ENCODE measurements at places on chromosomes 1 and 21.

DNA sequence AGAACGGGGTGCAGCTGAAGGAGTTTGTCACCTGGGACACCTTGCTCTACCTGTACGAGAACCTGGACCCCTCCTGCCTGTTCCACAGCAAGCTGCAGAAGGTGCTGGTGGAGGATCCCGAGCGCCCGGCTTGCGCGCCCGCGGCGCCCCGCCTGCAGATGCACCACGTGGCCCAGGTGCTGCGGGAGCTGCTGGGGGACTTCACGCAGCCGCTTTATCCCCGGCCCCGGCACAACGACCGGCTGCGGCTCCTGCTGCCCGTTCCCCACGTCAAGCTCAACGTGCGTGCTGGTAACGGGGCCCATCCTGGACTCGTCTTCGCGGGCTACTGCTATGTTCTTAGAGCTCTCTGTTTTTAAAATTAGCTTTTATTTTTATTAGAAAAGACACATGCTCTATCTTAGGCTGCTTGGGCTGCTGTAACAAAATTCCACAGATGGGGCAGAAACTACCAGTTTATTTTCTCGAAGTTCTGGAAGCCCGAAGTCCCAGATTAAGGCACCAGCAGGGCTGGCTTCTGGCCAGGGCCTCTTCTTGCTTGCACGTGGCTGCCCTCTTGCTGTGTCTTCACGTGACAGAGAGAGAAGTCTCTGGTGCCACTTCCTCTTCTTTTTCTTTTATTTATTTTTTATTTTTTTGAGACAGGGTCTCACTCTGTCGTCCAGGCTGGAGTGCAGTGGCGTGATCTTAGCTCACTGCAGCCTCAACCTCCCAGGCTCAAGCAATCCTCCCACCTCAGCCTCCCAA lies 38.1 kb downstream of the TRPM2 start:
- DNase-seq: no peak

- no peak for DNase-seq
Observed at GRCh38 chr1:170657275-170657853, 6.6 kb upstream of the PRRX1 start.

GRCh38 chr1:56074007-56074651 lies 505.2 kb downstream of the PLPP3 start:
- no peak for DNase-seq

GRCh38 chr1:241396747-241397681 lies 40.0 kb upstream of the RGS7 start:
- no peak for DNase-seq

DNA sequence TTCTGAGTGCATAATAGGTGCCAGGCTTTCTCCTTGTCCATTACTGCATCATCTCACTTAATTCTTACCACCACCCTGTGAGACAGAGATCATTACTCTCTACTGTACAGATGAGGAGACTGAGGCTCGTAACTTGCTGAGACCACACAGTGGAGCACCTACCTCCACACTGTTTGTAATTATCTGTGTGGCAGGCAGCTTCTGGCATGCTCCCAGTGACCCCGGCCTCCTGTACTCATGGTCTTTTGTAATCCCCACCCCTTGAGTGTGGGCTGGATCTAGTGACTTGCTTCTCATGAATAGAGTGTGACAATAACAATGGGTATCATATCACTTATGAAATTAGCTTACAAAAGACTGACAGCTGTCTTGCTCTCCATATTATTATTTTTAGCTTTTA lies 407.3 kb downstream of the MATN1 start:
- no peak for DNase-seq

- DNase-seq: no peak
Observed at GRCh38 chr1:110504226-110504625, 14.7 kb downstream of the KCNA10 start.

DNA sequence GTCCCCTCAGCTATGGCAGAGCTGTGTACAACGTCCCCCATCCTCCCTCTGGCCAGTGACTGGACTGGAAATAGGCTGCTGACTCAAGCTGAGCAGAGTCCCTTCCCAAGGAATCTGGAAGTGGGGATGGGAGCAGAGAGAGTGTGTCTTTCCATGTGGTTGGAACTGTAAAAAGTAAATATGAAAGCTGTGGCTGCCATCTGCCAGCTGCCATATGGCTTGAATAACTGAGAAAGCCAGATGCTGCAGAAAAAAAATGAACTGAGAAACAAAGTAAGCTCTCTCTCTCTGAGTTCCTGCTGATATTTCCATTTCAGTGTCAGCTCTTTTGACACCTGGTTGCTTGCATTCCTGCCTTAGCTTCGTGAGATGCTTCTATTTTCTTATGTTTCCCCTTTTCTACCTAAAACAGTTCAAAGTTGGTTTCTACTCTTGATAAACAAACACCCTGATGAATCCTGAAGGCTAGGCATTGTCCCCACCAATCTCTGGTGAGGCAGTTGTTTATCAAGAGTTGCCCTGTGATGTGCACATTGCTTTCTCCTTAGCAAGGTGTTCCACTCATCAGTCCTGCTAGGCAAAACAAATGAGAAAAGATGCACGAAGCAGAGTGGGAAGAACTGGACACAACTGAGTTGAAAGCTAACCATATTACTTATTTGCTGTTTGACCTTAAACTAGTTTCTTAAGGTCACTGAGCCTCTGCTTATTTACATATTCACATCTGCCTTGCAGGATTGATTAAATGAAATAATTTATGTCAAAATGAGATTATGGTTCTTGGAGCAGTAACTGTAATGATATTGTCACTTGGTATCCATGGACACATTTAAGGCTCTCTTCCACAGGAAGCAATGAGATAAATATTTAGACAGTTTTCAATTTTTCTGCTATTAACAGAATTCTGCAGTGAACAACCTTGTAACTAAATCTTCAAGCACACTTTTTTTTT lies 16.6 kb upstream of the DR1 start:
- DNase-seq: no peak

DNA sequence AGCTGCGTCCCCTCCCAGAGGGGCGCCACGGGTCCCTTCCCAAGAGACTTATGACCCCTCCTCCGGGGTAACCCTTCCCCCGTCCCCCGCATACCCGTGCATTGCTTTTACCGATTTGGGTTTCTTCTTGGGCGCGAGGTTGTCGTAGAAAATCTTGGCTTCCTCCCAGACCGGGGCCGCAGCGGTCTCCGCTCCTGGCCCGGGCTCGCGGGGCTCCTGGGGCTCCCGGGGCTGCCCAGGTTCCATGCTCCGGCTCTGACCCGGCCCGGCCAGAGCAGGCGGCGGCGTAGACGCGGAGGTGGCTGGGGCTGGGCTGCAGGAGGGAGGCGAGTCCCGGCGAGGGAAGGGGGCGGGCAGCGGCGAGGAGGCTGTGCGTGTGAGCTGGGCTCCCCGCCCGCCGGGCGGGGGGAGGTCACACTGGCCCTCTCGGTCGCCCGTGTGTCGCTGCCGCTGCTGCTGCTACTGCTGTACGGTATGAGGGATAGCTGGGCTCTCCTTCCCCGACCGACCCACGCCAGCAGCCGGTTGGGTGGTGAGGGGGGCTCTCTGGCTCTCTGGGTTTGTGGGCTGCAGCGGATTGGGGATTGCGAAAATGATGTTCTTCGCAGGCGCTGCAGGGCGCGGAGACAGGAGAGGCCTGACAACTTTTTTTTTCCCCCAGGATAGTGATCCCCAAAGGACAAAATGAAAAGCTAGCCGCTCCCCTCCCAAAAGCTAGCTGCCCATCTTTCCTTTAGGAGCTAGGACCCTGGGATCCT lies at the start of gene NT5C1A:
TSS of gene NT5C1A (minus strand) at position 315 of the 758 bp plus-strand sequence. CDS start at position 246, 69 bp downstream.
- peak; percentile 42 for DNase-seq

DNA sequence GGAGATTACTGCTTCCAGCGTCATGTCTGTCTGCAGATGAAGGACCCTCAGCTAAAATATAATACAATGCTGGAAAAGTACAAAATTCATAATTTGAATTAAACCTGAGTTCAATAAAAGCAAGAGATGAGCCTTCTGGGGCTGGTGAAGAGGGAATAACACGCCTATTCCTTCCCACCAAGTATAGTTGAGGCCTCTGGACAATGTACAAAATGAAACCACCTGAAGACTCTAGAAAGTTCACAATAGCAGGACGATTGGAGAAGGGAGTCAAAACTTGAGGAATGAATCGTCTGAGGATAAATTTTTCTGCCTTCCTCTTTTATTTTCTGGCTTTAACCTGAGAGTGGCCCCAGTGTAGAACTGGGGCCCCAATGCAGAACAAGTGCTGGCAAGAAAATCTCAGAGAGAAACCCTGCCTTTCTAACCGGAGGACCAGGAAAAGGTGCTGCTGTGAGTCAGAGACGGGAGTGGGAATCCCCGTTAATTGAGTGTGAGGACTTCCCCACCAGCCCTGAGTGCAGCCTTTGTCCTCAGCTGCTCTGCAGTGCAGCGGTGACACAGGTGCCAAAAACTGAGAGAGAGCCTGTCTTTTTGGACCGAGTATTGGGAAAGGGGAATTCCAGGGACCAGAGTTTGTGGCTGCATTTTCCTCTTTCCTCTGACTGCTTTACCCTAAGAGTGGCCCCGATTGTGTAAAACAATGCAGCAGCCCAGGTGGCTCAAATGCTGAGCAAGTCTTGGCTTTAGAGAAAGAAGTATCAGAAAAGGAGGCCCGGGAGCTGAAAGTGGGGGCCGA lies 264.9 kb downstream of the DYRK1A start:
- peak; percentile 15 for DNase-seq

- DNase-seq: no peak
Observed at GRCh38 chr1:163357378-163357777, 35.6 kb downstream of the NUF2 start.

DNA sequence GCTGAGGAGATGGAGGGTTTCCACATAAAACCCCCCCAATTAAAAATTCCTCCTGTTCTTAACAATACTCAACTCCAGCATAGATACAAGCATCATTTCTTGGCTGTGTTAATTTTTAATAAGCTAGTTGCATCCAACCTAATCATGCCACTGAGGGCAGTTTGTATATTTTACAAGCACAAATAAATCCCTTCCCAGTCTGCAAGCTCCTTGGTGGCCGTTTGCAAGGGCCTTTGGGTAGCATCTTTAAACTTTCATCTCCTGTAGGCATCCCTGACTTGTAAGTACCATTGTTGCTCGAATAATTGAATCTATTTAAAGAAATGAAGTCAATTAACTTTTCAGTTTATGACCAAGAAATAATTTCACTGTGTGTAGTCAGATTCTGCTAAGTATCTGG lies 103.5 kb upstream of the AJAP1 start:
- DNase-seq: no peak

- DNase-seq: no peak
Observed at GRCh38 chr21:15408089-15408488, 321.7 kb upstream of the USP25 start.

GRCh38 chr1:201893431-201893830 lies 4.7 kb downstream of the SHISA4 start:
- DNase-seq: no peak

- DNase-seq: no peak
Observed at GRCh38 chr1:160362168-160362957, 4.5 kb upstream of the NHLH1 start.

- no peak for DNase-seq
Observed at GRCh38 chr21:44450402-44450801, 4.9 kb upstream of the LRRC3 start.

GRCh38 chr1:56436912-56437417 lies 142.4 kb downstream of the PLPP3 start:
- DNase-seq: no peak

GRCh38 chr1:47919113-47919833 lies 77.9 kb downstream of the TRABD2B start:
- DNase-seq: no peak

- DNase-seq: no peak
Observed at GRCh38 chr1:9246215-9246614, 11.6 kb downstream of the H6PD start.

GRCh38 chr1:154955039-154955717 lies 721 bp downstream of the PBXIP1 start:
- DNase-seq: peak; percentile 80

DNA sequence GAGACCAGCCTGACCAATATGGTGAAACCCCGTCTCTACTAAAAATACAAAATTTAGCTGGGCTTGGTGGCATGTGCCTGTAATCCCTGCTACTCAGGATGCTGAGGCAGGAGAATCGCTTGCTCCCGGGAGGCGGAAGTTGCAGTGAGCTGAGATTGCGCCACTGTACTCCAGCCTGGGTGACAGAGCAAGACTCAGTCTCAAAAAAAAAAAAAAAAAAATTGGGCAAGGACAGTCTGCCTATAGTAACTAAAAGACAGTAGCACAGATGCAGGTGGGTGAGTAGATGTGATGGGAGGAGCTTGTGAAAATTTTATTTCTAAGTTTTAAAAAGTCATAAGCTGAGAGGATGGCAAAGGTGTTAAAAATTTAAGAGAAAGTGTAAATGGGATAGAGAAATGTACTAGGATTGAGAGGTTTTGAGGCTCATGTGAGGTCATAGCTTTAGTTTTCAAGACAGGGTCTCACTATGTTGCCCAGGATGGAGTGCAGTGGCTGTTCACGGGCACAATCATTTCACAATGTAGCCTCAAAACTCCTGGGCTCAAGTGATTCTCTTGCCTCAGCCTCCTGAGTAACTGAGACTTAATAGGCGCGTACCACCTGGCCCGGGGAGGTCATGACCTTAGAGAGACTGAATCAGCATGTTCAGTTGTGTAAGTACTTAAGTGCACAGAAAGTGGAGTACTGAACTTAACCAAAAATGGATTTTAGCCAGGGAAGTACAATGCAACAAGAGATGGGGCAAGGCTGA lies 33.7 kb downstream of the PTP4A2 start:
- DNase-seq: no peak

DNA sequence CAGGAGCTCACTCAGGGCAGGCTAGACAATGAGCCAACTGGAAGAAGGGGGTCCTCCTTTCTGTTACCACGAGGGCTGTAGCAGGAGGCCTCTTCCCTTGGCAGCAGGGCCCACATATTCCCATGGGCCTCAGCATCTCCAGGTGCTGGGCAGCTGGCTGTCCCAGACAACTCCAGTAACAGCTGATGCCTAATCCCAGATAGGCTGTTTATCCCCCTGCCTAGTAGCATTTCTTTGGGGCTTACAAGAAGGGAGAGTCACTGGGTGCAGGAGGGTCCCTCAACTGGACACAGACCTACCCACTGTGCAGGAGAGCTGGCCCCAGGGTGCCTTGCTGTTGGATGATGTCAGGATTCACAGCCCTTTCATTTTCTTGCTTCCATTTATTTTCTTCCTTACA lies 278.2 kb downstream of the DSCAM start:
- DNase-seq: no peak

DNA sequence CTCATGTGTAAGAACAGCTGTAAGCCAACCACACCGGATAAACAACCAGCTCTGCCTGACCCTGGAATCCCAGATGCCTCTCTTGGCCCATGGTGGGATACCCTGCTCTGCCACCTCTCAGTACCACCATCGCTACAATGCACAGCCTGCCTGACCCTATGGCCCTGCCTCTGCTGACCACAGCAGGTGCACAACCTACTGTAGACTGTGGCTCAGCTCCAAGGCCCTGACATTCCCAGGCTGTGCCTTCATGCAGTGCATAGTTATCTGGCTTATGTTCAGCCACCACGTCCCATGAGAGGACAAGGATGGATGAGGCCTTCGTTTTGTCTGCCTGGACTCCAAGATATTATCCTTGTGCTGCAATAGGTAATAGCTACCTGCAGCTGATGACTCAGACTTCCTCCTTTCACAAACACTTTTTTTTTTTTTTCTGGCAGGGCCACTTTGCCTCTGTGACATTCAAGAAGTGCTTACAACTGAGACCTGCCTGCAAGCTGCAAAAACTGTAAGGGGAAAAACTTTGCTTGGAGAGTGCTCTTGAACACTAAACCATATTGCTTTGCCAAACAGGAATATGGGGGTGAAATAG lies 177.7 kb downstream of the URB2 start:
- no peak for DNase-seq

- no peak for DNase-seq
Observed at GRCh38 chr1:202012544-202013478, 2.4 kb downstream of the ELF3 start.

Data from stimulated activated naive CD8-positive, alpha-beta T cell treated with anti-CD3 and anti-CD28 coated beads, Interleukin-15, Interleukin-2, amounts not matched to agents 100 U/mL and 50 U/mL, for 24 hours (primary cell).